Kasumi-1 (cell line): ENCODE measurements at places on chromosomes 11 and 22.

GRCh38 chr11:74615311-74615710 lies 22.9 kb downstream of the POLD3 start:
- no peak for DNase-seq

- no peak for DNase-seq
These were observed 10.5 kb downstream of the CLPB start for GRCh38 chr11:72423840-72424239.

- DNase-seq = no peak
These were observed 15.7 kb downstream of the STX3 start for GRCh38 chr11:59770869-59771268.

DNA sequence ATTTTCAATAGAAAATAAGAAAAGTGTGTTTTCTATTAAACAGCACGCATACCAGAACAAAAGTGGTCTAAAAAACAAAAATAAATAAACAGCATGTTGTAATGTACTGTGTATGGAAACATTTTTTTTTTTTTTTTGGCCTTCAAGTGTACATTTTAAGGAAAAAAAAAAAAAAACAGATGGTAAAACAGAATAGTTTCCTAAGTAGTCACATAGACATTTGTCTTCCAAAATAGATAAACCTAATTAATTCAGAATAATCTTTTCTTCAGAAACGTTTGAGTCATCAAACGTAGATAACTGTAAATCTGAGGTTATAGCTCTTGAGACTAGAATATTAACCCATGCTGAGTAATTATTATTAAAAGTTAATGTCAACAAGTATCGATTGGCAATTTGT lies 396 bp upstream of the CFAP300 start:
- DNase-seq = no peak

GRCh38 chr11:11265994-11266606 lies 87.0 kb downstream of the CSNK2A3 start:
- DNase-seq = peak; percentile 20

DNA sequence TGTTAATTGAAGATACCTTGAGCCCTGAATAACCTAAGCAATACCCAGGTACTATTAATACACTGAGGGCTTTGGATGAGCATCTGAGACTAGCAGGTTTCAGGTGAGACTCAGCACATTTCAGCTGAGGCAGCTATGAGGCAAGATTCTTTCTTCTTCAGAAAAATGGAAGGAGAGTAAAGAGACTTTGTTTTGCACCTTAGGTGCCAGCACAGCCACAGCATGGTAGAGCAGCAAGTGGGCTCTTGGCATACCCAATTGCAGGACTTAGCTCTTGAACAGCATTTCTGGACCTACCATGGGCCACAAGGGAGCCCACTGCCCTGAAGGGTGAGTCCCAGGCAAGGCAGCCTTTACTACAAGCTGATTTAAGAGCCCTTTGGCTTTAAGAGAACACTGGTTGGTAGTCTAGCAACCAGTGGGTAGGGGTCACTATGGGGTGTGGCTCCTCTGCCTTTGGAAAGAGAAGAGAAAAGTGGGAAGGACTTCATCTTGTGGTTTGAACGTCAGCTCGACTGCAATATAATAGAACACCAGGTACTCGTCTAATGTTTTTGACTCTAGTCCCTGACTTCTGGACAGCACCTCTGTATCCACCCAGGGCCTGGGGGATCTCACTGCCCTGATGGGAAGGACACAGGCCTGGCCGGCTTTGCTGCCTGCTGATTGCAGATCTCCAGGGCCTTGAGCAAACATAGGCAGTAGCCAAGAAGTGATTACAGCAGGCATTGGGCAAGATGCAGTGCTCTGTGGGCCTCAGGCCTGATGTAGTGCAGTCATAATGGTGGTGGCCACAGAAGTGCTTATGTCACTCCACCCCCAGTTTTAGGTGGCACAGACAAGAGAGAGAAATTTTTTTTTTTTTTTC lies 73.3 kb downstream of the GLYATL1 start:
- no peak for DNase-seq

GRCh38 chr22:33747576-33748180 lies 172.6 kb downstream of the LARGE1 start:
- DNase-seq = no peak

DNA sequence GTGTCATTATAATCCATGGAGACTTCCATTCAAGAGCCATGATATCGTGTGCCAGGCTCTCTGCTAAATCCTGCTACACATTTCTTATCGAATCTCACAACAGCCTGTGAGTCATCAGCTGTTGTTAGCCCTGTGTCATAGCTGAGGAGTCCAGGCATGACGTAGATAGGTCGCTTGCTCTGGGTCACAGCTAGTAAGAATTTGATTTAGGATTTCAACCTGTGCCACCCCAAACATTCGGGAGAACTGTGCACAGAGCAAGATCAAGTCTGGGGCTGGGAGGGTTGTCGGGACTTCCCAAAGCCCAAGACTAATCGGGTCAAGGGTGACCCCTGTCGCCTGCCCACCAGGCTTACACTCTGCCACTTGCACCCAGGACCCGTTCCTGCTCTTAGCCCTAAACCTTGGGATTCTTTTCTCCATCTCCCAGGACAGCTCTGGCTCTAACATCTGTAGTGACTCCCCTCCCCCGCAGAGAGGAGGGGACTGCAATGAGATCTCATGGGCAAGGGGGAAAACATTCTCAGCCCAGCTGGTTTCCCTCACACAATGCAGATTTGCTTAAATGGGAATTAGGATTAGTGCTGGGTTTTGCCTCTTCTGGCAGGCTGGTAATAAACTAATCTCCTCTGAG lies 34.3 kb downstream of the TSPAN18 start:
- no peak for DNase-seq

DNA sequence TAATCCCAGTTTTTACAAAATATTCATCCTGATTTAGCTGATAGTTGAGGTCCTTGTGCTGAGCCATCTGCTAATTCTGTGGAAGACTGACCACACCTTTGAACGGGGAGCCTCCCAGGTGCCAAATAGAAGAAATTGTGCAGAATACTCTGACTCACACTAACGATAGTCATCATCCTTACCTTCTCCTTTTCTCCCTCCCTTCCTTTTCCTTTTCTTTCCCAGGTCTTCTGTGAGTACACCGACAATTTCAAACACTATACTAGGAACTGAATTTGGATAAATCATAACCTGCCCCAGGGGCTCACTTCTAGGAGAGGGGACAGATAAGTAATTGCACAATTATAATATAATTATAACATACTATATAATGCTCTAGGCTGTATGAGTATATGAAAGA lies 73.1 kb upstream of the CTSC start:
- no peak for DNase-seq

DNA sequence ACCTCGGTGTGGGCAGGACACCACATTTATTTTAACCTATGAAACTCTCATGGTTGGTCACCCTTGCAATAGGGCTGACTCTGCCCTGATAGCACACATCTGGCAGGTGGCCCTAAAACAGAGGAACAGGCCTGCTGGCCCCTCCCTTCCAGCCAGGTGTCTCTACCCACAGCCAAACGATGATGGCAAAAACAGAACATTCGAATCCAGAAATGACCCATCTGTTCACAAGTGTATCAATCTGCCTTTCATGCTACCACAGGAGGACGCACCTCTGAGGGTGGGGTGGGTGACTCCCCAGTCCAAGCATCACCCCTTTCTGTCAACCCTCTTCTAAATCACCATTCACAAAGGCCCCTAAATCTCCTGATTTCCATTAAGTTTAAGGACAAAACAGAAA lies 118.1 kb downstream of the ETS1 start:
- DNase-seq = no peak

DNA sequence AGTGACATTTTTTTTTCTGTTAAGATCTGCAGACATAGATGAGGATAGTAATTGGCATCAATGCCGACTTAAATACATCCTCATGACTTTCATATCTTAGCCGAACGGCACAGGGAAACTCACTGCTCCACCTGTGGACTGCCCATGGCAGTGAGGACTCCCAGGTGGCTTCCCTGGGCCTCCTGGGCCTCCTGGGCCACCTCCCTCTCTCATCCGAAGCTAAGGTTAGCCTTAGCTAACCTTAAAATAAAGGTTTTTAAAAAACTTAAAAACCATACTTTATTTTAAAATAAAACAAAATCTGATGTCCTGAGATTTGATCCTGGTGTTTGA lies 38.1 kb upstream of the TSKU start:
- DNase-seq = no peak

DNA sequence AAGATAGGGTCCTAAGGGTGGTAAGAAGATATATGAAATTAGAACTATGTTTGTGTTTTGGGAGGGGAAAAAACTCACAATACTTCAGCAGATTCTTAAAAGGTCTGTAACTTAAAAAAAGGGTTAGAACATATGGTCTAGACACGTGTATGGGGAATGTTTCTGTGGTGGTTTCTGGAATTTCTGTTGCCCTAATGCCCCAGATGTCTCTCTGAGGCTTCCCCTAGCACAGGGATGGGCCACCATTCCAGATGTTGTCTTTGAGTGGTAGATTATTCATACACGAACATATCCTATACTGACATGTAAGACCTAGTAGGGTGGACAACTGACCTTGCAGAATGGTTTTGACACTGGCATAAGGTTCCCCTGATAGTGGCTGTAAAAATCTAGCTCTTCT lies 26.2 kb downstream of the EHF start:
- no peak for DNase-seq

GRCh38 chr11:26662916-26663315 lies 58.9 kb downstream of the SLC5A12 start:
- no peak for DNase-seq

DNA sequence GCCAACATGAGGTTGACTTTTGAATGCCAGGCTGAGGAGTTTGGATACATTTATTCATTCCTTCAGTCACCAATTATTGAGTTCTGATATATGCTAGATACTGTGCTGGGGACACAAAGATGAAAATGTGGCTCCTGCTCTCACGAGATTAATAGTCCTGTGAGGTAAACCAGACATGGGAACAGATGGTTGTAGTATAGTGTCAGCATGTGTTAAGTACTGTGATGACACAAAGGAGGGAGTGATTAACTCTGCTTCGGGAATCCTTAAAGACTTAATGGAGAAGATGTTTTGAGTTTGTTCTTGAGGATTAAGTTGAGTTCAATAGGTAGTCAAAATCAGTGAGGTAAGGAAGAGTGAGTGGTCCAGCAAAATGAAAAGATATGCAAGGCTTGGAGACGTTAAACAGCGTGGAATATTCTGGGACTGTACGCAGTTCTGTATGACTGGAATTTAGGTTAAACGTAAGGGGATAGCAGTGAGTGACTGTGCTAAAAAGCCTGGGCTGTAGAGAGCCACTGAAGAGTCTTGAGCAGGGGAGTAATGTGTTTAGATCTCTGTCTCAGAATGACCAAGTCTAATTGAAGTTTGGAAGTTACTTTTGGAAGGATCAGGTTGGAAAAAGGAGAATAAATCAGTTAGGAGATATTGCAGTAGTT lies 11.8 kb downstream of the RNF121 start:
- no peak for DNase-seq

GRCh38 chr11:8038393-8038792 lies 42.6 kb upstream of the TUB start:
- no peak for DNase-seq

- no peak for DNase-seq
These were observed 7.2 kb downstream of the SLC22A12 start for GRCh38 chr11:64598106-64598796.

- DNase-seq = no peak
These were observed 37.9 kb downstream of the MUC2 start for GRCh38 chr11:1112351-1113191.

DNA sequence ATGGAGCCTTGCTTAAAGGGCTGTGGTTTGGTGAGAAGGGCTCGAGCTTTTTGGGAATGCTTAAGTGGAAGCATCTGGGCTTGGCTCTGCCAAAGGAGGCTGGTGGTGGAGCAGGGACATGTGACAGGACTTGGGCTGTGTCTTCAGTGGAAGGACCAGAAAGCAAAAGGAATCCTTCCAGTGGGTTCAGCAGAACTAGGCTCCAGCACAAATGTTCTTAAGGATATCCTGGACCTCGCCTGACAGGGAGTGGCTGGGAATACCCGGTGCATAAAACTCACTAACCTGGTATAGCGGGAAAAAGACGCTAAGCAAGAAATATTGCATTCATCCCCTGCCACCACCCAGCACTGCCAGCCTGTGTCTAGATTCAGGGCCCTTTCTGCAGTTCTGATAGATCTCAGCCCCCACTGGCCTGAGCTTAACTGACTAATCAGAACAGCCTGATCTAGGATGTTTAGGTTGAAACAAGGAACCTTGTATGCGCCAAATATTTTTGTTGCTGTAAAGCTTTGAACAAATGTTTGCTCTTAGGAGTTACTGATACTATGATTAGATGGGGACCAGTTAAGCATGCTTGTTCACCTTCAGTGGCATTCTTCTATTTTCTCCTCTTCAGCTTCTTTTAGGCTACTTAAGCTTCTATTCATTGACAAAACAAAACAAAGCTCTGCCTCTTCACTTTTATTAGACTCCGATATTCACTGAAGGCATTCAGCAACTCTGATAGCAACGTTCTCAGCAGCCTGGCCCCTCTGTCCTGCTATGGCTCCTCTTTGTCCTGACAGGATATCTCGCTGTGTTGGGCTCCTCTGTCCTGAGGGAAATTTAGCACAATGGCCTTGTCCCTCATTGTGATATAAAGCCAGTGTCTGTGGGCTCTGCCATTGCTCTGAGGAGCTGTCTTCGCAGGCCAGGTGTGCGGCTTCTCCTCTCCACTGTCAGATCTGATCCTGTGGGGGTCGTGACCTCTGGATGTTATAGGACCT lies 25.0 kb downstream of the PPFIBP2 start:
- DNase-seq = no peak

- DNase-seq = no peak
These were observed at the start of gene CSNK1E for GRCh38 chr22:38317122-38317994. TSS of gene CSNK1E (minus strand) at chr22:38317433. CDS start at chr22:38314157, 3,276 bp downstream.

DNA sequence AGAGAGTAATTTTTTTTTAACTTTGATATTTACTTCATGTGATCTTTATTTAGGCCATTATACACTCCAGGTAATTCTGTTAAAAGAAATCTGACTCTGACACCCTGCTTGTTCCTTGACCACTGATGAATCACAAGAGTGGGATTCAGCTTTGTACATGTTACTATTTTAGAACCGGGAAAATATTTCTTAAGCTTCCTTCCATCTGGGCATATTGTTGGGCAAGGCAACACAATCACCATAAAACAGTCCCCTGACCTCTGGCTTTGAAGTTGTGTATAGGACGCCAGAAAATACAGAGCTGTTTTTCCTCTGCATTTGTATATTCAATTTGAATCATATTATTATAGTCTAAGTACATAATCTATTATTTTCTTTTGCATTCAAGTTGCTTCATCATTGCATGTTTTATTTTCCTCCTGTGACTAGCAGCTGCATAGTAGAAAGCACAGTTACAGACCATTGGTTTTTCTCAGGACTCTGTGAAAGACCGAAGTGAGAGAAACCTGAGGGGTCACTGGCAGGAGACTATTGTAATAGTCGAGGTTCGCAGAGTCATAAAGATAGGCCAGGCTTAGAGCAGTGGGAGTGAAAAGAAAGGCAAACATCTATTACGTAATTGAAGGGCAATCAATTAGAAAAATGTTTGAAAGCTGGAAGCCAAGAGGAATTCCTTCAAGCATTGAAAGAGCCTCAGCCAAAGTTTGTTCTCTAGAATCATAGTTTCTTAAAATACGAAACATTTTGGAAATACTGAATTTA lies 51.8 kb upstream of the SLC36A4 start:
- DNase-seq = no peak
